Thoracic aorta (tissue), 2 donors: ENCODE measurements at places on chromosomes 7 and 10. TPM values are rescaled to one million over a fixed set of nuclear protein-coding genes. Genes with fewer than 3 reads are reported as not detected.

DNA sequence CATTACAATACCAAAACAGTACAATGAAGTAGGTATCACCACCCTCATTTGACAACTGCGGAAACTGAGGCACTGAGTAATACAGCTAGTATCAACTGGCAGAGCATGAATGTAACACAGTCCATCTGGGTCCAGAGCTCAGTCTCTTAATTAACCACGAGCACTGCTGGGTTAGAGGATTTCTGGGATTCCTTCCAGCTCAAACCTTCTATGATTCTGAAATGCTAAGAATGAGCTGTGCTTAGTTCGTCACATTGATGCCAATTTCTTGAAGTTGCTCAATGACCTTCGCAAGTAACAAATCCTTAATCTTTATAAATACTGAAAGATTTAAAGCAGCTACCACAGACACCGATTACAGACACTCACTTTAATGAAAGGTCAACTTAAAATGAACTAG, 62.5 kb downstream of the SGMS1 start:
- no peak for DNase-seq

- no peak for DNase-seq
These were observed 208.9 kb upstream of the INHBA start for GRCh38 chr7:41911792-41912191.

GRCh38 chr10:129233351-129234148, 233.5 kb upstream of the MGMT start:
- no peak for DNase-seq

The C10orf105 gene
- total RNA-seq, result not detected

The PALS2 gene
- 16.4 TPM for total RNA-seq

The CALML5 gene
- not detected for total RNA-seq

The BMPER gene
- total RNA-seq, result 2.3 TPM
